Esophagus squamous epithelium (tissue), 5 donors: ENCODE measurements at places on chromosomes 16 and 17. TPM values are rescaled to one million over a fixed set of nuclear protein-coding genes. Genes with fewer than 3 reads are reported as not detected.
A peak's percentile ranks its signal among the peaks of the same experiment; 100 is the strongest.

- no peak for DNase-seq
- no peaks in the 10 kb centered on the region for H3K36me3 ChIP-seq
- H3K4me3 ChIP-seq, result no peak overlapping the region
- no peaks in the 10 kb centered on the region for H3K4me1 ChIP-seq
- H3K27me3 ChIP-seq, result no peaks in the 10 kb centered on the region
- H3K27ac ChIP-seq, result no peak overlapping the region
Measured at GRCh38 chr17:68013385-68013784, 17.1 kb upstream of the C17orf58 start.

GRCh38 chr16:53257001-53257400 lies 177.3 kb upstream of the RBL2 start:
- no peak overlapping the region for H3K4me3 ChIP-seq
- H3K27ac ChIP-seq, result no peak overlapping the region
- H3K27me3 ChIP-seq, result no peaks in the 10 kb centered on the region

DNA sequence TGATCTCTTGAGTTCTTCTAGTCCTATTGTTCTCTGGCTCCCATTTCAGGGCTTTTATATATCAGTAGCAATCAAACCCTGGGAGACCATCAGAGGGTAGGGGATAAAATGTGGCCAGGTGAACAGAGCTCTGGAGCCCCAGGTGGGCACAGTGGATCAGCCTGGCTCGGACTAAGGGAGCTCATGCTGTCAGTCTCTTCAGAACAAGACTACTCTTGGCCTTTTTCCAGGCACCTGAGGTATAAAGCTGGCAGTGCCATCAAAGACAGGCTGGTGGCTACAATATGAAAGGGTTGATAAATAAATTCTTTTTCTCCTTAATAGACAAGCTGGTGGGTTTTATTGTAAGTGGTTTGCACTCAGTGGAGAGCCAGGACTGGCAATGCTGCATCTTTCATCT lies 160.0 kb upstream of the CCL2 start:
- no peak for DNase-seq
- H3K36me3 ChIP-seq, result no peaks in the 10 kb centered on the region
- H3K4me3 ChIP-seq, result no peak overlapping the region
- H3K27ac ChIP-seq, result no peak overlapping the region
- H3K27me3 ChIP-seq, result no peaks in the 10 kb centered on the region

DNA sequence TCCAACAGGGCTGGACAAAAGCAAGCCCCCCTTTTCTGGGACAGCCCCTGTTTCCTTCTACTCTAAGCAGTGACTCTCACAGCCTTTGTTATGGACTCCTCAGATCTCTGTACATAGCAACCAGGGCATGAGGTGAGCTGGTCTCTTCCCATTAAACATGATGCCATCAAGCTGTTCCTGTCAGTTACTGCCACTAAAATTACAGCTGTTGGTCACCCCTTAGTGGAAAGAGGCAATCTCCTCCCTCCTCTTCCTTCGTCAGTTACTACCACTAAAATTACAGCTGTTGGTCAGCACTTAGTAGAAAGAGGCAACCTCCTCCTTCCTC lies 95.2 kb upstream of the SMIM36 start:
- H3K27me3 ChIP-seq, result no peaks in the 10 kb centered on the region
- H3K36me3 ChIP-seq, result no peaks in the 10 kb centered on the region
- no peaks in the 10 kb centered on the region for H3K4me1 ChIP-seq

DNA sequence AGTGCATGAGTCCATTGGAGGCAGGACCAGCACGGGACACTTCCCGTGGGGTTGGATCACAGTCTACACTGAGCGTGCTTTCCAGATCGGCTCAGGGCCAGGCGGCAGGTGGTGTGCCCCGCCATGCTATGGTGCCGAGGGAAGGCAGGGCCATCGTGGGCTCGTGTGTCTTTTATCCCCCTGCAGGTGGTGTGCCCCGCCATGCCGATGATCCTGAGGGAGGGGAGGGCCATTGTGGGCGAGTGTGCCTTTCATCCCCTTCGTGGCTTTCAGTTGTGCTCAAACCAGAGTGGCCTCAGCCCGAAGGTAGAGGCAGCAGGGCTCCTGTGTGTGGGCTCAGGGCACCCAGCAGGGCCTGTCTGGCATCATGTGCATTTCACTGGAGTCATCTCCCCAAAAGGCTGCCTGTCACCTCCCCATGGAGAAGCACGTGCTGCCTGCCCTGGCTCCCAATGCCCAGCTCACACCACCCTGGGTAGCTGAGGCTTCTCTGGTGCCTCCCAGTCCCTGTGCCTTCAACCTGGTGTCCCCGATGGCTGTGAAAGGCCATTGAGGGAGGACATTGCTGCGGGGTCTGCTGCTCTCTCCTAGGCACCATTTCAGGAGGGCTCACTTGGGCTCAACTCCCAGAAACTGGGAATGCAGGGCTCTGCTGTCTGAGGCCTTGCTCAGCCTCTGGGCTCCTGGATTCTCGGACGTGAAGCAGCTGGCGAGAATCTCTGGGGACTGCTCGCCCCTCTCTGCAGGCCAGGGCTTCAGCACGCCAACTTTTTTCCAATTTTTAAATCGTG lies 207.6 kb downstream of the NPIPB11 start:
- H3K27ac ChIP-seq, result peak overlapping the region; percentile 78
- no peak for DNase-seq
- H3K36me3 ChIP-seq, result no peaks in the 10 kb centered on the region
- peaks cover 5% of the 10 kb centered on the region for H3K4me1 ChIP-seq

DNA sequence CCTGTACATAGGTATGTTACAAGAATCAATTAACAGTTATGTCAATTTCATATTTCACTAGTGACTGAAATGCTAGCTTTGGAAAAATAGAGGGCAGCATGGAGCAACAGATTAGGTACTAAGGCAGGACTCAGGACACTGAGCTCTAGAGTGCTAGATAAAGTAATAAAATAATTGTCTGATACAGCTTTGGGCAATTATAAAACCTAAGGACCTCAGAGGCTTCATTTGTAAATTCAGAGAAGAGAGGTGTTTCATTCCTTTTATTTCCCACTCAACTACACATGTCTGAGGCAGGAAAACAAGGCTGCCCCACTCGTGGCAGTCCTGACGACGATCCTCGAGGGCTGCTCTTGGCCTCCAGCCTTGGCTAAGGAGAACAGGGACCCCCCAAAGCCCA lies 81.5 kb downstream of the CA4 start:
- H3K27ac ChIP-seq, result no peak overlapping the region
- H3K27me3 ChIP-seq, result no peaks in the 10 kb centered on the region
- no peaks in the 10 kb centered on the region for H3K36me3 ChIP-seq
- H3K4me3 ChIP-seq, result no peak overlapping the region
- no peak for DNase-seq
- H3K4me1 ChIP-seq, result peaks cover 4% of the 10 kb centered on the region

DNA sequence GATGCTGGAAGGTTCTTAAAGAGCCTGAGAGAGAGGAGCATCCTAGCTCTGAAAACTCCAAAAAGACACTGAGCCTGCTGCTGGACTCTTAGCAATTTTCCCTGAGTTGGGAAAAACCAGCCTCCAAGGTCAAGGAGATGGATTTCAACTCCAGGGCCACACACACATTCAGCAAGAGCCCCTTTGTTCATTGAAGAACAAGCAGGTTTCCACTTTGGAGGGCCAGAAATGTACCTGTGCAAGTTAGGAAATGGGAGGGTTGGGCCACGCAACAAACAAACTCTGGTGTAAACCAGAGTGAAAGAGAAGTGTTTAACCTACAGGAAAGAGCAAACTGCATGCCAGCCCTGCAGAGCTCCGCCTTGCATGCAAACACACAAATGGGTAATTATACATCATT lies 264.8 kb upstream of the RPL38 start:
- no peak for DNase-seq
- H3K27me3 ChIP-seq, result peaks cover 53% of the 10 kb centered on the region
- no peaks in the 10 kb centered on the region for H3K4me1 ChIP-seq
- no peaks in the 10 kb centered on the region for H3K36me3 ChIP-seq

The GRB7 gene
- 25.1 TPM for total RNA-seq

- H3K36me3 ChIP-seq, result no peaks in the 10 kb centered on the region
- H3K4me3 ChIP-seq, result no peak overlapping the region
- DNase-seq, result no peak
Measured at GRCh38 chr17:958712-959451, 20.7 kb downstream of the NXN start.

The PRSS33 gene
- total RNA-seq, result not detected

The TAOK2 gene
- total RNA-seq, result 26.8 TPM

DNA sequence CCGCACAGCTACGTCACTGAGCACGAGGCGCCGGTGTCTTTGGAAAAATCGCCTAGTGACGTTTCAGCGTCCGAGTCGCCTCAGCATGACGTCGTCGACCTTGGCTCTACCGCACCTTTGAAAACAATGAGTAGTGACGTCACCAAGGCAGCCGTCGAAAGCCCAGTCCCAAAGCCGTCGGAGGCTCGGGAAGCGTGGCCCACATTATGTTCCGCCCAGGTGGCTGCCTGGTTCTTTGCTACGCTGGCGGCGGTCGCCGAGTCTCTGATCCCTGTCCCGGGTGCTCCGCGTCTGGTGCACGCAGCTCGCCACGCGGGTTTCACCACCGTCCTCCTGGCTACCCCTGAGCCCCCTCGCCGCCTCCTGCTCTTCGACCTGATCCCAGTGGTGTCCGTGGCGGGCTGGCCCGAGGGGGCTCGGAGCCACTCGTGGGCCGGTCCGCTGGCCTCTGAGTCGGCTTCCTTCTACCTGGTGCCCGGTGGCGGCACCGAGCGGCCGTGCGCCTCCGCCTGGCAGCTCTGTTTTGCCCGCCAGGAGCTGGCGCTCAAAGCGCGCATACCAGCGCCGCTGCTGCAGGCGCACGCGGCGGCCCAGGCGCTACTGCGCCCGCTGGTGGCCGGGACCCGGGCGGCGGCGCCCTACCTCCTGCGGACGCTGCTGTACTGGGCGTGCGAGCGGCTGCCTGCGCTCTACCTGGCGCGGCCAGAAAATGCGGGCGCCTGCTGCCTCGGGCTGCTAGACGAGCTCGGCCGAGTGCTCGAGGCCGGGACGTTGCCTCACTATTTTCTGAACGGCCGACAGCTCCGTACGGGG lies 1.5 kb downstream of the TMEM102 start:
- H3K36me3 ChIP-seq, result no peaks in the 10 kb centered on the region
- peak overlapping the region; percentile 61 for H3K4me3 ChIP-seq
- peaks cover 53% of the 10 kb centered on the region for H3K4me1 ChIP-seq
- H3K27me3 ChIP-seq, result peaks cover 3% of the 10 kb centered on the region
- peak overlapping the region; percentile 92 for H3K27ac ChIP-seq
- no peak for DNase-seq

GRCh38 chr17:81870981-81871386 lies at the start of gene ARHGDIA:
Gene ARHGDIA, minus strand, starts transcription at chr17:81871337. Its CDS starts 1,407 bp downstream, at chr17:81869930.
- H3K4me3 ChIP-seq, result peak within 1 kb of the TSS; percentile 82
- H3K4me1 ChIP-seq, result peaks cover 30% of the 10 kb centered on the region
- no peaks in the 10 kb centered on the region for H3K27me3 ChIP-seq

DNA sequence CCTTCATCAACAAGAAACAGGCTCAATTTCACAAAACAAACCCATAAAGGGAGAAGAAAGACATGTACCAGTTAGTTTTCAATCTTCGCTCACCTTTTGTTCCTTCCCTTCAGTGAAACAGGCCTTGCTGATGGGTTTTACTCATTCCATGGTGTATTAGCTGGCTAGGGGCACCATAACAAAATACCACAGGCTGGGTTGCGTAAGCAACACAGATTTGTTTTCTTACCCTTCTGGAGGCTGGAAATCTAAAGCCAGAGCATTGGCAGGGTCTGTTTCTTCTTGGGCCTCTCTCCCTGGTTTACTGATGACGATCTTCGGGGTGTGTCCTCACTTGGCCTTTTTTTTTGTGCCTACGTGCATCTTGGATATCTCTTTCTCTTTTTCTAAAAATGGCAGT lies 383.4 kb upstream of the RBFOX1 start:
- H3K27ac ChIP-seq, result no peak overlapping the region
- H3K4me3 ChIP-seq, result no peak overlapping the region
- H3K4me1 ChIP-seq, result no peaks in the 10 kb centered on the region
- no peak for DNase-seq
- no peaks in the 10 kb centered on the region for H3K36me3 ChIP-seq

DNA sequence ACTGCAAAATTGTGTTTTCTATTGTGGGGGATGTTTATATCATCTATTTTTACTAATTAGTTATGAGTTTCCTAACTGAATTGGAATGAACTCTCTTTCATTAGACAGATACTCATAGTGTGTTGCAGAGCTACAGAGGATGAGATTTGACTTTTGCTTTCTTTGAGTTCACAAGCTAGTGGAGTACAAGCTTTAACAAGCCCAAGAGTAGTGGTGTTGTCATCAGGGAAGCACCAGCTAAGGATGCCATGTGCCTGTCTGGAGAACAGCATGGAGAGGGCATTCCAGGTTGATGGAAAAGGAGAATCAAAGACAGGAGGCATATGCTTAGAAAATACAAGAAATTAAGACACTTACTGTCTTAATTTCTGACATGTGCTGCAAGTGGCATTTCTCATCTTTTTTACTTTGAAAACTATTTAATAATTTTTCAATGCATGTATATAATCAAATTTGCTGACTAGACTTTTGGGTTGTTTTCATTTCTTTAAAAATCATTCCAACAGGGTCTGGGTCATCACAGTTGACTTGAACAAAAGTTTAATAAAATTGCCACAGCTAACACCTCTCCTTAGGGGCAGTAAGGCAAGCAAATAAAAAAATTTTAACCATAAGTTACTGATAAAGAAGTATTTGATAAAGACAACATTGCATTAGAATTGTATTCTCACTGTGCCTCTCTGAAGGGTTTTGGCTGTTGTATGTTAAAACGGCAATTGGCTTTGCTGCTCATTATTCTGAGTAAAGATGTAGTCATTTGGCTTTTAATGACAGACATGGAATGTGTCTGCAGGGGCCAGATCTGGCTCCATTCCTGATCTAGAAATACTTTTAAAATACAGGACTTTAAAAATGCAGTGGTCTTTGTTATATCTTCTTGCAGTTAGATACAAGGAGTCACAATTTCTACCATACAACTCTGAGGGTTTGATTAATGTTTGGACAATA lies 323.7 kb upstream of the CDH11 start:
- no peak overlapping the region for H3K4me3 ChIP-seq
- H3K27me3 ChIP-seq, result no peaks in the 10 kb centered on the region
- no peaks in the 10 kb centered on the region for H3K4me1 ChIP-seq
- no peaks in the 10 kb centered on the region for H3K36me3 ChIP-seq
- DNase-seq, result no peak

GRCh38 chr17:37024181-37024637 lies 75.5 kb downstream of the AATF start:
- no peaks in the 10 kb centered on the region for H3K4me1 ChIP-seq
- no peaks in the 10 kb centered on the region for H3K36me3 ChIP-seq
- no peak overlapping the region for H3K4me3 ChIP-seq
- DNase-seq, result no peak

The HNF1B gene
- not detected for total RNA-seq

GRCh38 chr17:18980682-18981334 lies 23.8 kb downstream of the FAM83G start:
- peaks cover 34% of the 10 kb centered on the region for H3K4me1 ChIP-seq
- H3K27ac ChIP-seq, result peak overlapping the region; percentile 85

DNA sequence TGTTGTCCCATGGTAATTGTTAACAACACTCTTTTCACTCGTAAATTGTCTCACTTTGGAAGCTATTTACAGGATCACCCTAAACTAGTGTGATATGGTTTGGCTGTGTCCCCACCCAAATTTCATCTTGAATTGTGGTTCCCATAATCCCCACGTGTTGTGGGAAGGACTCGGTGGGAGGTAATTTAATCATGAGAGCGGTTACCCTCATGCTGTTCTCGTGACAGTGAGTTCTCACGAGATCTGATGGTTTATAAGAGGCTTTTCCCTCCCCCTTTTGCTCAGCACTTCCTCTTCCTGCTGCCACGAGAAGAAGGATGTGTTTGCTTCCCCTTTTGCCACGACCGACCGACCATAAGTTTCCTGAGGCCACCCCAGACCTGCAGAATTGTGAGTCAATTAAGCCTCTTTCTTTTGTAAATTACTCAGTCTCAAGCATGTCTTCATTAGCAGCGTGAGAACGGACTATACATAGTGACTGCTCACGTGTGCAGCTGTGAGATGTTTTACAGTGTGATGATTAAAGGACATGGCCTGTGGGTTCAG lies 34.4 kb downstream of the DNAH3 start:
- no peak for DNase-seq
- H3K36me3 ChIP-seq, result no peaks in the 10 kb centered on the region
- no peak overlapping the region for H3K4me3 ChIP-seq
- H3K4me1 ChIP-seq, result no peaks in the 10 kb centered on the region
- H3K27me3 ChIP-seq, result no peaks in the 10 kb centered on the region
